ENCODE measurements at places on chromosomes 16 and 17.

GRCh38 chr17:1470755-1471462 lies 14.9 kb upstream of the CRK start:
- no peak for DNase-seq

DNA sequence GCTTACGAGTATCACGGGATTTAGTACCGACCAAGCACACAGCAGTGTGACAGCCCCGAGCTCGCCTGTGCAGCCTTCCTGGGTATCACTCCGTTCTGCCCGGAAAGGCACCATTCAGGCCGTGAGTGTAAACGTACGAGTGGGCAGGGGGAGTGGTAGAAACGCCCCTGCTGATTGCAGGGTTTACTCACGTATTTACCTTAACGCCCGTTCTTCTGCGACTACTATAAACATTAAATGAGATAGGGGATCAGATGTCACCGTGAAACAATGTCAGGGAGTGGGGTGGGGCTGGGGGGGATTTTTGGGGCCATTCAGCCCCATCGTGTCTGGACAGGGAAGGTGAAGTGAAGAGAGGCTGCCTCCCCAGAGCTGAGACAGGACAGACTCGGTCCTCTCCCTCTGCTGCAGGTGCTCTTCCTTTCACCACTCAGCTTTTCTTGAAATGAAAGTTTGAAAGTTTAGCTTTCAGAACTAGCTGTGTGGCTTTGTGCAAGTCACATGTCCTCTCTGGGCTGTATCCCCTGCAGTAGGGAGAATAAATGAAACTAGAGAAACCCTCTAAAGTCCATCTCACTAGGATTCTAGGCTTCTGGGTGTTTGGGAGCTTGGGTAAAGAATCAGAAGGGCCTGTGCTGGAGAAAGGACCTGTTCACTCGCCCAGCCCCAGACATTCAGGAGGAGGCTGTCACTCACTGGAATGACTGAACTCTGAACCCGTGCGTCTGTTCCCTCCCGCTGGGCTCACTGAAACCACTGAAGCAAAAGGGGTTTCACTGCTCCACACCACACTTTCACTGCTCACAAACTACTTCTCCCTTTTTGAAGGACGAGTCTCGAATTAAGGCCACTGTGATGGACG lies 66.7 kb downstream of the RPA1 start:
- no peak for DNase-seq

DNA sequence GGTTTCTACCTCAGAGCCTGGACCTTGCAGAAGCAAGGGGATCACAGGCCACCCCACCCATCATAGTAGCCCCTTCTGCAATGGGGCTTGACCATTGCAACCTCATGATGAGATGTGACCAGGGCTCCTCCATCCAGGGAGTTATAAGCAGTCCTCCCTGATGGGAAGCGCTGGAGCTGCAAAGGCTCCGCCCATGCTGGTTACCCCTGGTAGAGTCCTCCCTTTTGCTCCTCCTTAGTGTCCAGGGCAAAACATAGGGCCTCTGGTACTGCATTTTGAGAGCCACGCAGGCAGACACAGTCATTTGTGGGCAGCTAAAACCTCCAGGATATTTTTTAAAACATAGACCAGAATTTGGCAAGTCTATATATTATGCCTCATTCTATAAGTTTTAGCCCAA lies 161.1 kb downstream of the RAB11FIP4 start:
- DNase-seq = no peak

DNA sequence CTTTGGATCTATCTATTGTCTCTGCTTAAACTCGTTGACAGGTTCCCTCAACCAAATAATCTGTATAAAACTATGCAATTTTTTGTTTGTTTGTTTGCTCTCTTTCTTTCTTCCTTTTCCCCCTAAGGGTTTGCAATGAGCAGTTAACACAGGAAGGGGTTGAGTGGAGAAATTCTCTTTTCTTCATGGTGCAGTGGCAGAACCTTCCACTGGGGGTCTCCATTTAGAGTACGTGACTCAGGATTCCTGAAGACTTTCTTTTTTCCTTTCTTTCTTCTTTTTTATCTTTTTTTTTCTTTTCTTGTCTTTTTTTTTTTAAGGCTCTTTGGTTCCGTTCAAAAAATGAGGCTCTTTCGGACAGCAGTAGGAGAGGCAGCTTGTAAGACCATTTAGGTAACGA lies 19.5 kb upstream of the RBFOX1 start:
- no peak for DNase-seq

GRCh38 chr17:72402727-72403210 lies 281.9 kb downstream of the SOX9 start:
- no peak for DNase-seq

DNA sequence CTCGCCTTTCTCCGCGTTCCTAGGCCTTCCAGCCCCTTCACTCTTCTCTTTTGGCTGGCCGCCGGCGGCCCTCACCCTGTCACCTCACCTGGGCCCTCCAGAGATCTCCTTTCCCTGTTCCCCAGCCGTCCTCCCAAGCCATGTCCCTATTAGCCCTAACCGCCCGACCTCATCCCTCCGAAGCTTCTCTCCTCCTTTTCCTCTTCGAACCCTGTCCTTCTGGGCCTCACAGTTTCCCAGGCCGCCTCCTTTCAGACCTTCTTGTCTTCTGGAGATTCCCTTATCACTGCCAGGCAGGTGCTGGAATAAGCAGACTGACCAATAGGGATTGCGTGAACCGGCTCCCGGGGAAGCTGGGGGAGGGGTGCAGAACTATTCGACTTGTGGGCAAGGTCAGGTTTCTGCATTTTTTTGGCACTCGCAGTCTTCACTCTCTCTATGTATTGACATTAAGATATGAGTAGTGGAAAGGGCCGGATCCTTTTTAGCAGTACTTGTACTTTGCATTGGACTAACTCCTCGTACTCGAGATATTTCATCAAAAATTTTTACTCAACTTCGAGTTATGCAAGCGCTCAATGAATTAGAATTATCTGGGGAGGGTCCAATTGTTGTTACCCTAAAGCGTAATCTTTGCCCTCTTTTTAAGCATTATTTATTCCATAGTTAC lies 690 bp downstream of the RHOT1 start:
- peak; percentile 13 for DNase-seq

DNA sequence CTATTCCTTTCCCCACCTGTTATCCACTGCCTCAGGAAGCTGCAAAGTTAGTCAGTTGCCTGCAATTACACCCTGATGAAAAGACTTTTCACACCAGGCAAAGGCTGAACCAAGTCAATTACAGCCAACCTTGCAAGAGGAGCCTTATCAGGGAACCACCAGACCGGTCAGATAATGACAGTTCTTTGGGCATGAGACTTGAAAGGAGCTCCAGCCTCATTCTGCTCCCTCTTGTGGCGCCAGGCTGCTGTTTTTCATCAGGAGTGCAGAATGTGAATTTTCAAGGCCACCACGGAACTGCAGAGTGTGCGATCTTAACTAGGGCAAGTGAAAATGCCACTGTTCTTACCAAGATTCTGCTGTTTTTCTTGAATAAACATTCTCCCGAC lies 22.5 kb downstream of the DNAI2 start:
- no peak for DNase-seq

GRCh38 chr17:4632581-4632920 lies 8.9 kb downstream of the ALOX15 start:
- DNase-seq = no peak

GRCh38 chr17:82787081-82787848 lies 35.4 kb downstream of the TBCD start:
- DNase-seq = no peak

DNA sequence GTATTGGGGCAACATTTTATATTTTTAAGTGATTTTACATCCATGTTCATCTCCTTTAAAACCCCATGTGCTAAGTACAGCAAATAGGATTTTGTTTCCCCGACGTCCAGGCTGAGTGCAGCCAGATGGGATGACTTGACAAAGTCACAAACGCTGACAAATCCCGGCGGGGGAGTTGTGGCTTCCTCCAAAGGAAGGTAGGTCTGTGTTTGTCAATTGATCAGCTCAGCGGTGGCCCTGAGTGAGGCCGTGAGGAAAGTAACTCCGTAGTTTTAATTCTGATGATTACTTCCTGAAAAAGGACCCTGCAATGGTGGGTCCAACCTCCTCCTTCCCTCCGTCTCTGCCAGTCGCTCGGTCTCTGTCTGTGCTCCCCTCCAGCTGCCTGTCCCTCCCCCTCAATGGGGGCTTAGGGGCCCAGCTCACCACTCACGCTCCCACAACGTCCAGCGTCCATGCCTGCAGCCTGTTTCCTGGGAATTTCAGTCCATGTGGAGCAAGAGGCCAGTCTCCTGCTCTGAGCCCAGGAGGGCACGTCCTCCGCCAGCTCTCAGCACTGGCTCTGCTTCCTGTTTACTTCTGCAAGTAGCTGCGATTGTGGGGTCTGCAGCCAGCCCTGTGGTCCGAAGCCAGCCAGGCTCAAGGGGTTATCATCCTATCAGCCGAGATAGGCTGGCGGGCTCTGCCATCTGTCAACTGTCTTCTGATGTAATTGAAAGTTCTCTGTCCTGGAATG lies 209.4 kb upstream of the FOXF1 start:
- no peak for DNase-seq

GRCh38 chr16:86523166-86523740 lies 12.9 kb downstream of the FOXF1 start:
- no peak for DNase-seq

DNA sequence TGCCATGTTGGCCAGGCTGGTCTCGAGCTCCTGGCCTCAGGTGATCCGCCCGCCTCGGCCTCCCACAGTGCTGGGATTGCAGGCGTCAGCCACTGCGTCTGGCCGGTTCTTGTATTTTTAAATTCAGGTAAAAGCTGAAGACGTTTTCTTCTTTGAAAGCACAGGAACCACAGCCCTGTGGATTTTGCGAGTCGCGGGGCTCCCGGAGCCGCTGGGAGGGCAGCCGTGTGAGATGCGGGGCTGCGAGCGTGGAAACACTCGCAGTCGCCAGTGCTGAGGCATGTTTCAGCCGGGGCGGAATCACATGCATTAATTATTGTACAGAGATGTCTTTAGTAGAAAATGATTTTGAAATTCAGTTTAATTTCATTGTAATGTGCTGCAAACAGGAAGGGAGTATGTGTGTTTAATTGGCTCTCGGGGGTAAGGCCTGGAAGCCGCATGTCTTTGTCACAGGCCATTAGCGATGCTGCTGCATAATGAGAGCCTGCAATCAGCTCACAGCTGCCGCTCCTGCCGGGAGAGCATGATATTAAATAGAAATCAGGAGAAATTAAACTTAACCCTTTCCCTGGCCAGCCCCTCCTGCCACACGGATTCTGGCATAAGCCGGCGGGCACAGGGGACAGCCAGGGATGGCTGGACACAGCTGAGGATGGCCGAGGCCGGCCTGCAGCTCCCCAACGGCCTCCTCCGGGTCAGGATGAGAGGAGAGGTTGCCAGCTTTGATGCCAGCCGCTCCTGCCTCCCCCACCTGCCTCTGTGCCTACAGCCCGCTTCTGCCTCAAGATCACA lies 35.4 kb upstream of the CDH15 start:
- no peak for DNase-seq

DNA sequence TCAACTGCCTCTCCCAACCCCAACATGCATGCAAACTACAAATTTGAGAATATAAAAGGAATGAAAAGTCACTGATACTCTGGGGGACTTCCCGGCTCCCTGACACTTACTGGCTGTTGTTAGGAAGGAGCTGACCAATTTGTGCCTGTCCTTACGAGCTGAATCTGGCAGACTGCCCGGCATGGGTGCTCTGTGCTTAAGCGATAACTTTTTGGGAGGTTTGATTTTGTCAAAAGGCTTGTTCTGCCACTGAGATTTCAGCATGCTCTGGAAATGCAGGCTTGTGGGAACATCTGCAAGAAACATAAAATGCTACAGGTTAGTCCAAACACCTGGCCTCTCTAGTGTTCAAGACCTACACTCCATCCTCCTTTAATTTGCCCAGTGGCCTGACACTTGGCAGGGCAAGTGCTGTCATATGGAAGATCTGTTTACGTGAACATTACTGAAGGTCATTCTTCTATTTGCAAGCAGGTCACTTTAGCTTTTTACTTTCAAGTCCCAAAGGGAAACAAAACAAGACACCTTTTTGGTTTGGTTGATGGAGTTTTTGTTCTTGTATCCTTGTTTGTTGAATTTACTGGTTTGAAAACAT lies 40.6 kb downstream of the STH start:
- no peak for DNase-seq

- no peak for DNase-seq
These were observed 187.0 kb downstream of the BCAS3 start for GRCh38 chr17:60864708-60865005.

DNA sequence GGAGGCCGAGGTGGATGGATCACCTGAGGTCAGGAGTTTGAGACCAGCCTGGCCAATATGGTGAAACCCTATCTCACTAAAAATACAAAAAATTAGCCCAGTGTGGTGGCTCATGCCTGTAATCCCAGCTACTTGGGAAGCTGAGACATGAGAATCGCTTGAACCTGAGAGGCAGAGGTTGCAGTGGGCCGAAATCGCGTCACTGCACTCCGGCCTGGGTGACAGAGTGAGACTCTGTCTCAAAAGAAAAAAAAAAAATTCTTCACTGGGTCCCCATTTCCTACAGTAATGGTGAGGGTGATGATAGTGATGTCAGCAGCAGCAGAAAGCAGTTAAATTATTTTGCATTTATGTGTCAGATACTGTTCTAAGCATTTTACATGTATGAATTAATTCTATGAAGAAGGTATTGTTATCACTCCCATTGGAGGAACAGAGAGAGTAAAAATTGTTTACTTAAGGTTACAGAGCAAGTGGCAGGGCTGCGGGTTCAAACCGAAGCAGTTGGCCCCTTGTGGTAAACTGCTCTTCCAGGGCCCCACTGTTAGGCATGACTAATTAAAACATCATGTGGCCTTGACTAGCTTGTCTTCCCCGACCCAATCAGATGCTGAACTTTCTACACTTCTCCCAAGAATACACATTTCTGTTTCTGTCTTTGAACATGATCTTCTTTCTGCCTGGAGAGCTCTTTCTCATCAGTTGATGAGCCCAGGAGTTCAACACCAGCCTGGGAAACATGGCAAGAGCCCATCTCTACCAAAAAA lies 45.8 kb downstream of the STAT3 start:
- no peak for DNase-seq

GRCh38 chr17:28324267-28324745 lies 5.3 kb downstream of the TMEM97 start:
- DNase-seq = no peak

- no peak for DNase-seq
These were observed 100.6 kb downstream of the ENGASE start for GRCh38 chr17:79174905-79175856.

GRCh38 chr17:5794881-5795506 lies 210.7 kb upstream of the NLRP1 start:
- DNase-seq = no peak

- no peak for DNase-seq
These were observed 30.8 kb upstream of the CBLN1 start for GRCh38 chr16:49312389-49312985.

GRCh38 chr16:2029350-2029749 lies 2.6 kb downstream of the NHERF2 start:
- DNase-seq = no peak

GRCh38 chr17:65020284-65020683 lies 36.3 kb downstream of the GNA13 start:
- DNase-seq = no peak

All from GM12864 (cell line).